ENCODE measurements at places on chromosomes 4 and X.

GRCh38 chrX:106069048-106069447, 30.5 kb upstream of the SERPINA7 start:
- no peak for DNase-seq

DNA sequence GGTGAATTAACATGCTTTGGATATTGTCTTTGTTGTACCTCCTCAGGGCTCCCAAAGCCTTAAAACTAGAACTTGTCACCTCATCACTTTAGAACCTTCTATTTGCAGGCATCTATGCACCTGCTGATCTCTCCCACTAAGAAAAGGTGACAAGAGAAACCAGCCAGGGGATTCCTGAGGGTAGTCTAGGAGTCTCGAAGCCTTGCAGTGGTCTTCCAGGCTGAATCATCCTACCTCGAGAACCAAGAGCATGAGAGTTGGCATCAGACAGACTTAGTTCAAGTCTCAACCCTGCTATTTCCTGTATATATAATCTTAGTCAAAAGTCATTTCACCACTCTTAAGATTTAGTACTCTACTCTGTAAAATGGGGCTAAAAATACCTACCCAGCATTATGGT, 29.6 kb downstream of the RTL5 start:
- DNase-seq: no peak

- no peak for DNase-seq
Observed at GRCh38 chrX:149004936-149005335, 500.2 kb downstream of the IDS start.

DNA sequence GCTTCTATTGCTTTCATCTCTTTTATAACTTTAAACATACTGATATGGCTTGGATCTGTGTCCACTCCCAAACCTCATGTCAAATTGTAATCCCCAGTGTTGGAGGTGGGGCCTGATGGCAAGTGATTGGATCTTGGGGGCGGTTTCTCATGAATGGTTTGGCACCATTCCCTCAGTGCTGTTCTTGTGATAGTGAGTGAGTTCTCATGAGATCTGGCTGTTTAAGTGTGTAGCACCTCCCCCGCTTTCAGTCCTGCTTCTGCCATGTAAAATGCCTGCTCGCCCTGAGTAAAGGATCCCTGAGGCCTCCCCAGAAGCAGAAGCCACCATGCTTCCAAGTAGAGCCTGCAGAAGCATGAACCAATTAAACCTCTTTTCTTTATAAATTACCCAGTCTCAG, 17.7 kb downstream of the MND1 start:
- DNase-seq: no peak

DNA sequence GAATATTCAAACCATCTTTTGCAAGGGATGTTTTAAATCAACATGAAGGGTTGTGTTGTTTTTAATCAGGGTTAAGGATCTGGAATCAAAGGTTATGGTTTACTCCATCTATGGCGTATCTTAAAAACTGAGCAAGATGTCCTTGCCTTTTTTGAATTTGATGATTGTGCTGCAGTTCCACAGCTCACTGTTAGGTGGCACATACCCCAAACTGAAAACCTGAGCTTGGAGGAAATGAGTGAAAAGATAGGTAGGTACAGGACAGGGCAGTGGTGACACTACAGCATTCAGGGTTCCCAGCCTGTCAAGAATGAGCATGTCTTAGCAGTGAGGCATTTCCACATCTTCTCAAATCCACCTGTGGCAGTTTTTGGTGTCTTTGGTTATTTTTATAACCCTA, 13.1 kb upstream of the EOLA1 start:
- no peak for DNase-seq

DNA sequence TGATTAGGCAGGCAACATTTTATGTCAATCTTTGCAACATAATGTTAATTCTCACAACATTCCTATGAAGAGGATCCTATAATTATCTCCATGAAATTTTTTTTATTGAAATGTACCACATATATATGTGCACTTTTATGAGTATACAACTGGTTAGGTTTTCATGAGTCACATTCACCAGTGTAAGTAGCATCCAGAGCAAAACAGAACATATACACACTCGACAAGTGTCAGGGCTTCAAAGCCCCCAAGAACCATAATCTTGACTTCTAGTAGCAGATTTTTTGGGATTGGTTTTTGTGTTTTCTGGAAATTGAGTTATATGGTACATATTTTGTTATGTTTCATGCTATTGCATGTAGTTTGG, 62.4 kb downstream of the ARHGAP10 start:
- no peak for DNase-seq

DNA sequence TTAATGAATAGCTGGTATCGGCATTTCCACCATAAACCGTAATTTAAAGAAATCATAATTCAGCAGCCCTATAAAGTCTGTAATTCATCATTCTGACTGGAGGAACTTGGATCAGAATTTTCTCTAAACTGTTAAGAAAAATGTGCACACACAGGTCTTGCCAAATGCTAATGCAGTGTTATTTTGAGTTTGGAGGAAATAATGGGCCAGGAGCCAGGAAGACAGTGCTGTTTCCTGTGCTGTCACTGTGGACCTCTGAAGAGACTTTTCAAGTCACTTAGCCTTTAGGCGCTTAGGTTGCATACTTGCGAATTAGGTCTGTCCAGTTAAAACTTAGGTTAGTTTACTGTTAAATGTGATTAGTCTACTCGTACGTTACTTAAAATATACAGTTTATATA, 137.5 kb upstream of the ANXA3 start:
- DNase-seq: no peak

DNA sequence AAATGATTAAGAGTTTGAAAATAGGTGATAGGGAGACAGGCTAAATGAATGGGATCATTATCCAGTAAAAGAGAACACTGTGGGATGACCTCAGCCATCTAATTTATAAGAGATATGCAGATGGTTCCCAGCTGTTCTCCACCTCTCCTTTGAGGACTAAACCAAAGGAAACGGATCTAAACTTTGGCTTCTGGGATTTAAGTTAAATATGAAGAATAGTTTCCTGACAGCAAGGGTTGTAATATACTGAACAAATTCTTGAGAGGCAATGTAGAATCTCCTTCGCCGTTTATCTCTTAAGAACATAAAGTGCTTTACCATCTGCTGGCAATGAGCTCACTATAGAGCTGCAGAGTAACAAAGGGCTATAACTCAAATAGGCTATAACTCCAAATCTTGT, 35.4 kb upstream of the HPGDS start:
- DNase-seq: no peak

DNA sequence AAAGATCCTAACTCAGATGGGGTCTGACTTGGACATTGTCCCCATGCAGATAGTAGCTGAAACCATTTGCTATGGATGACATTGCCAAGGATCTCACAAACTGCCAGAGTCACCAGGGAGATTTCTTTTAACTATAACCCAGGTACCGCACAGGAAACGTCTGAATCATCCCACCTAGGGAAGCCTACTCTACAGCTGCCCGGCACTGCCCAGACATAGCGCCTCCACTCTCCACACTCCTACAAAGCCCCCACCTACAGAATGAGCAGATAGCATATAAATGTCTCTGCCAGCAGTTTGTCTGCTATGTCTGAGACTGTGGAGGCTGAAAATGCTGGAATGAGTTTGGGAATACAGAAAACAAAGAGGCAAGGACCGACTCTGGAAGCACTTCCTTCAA, 32.3 kb downstream of the TRIM61 start:
- DNase-seq: no peak

- no peak for DNase-seq
Observed at GRCh38 chrX:4909348-4909747, 1195.9 kb upstream of the PRKX start.

- no peak for DNase-seq
Observed at GRCh38 chrX:56615282-56615681, 51.9 kb downstream of the UBQLN2 start.

- DNase-seq: no peak
Observed at GRCh38 chr4:154559494-154560418, 3.1 kb upstream of the FGB start.

DNA sequence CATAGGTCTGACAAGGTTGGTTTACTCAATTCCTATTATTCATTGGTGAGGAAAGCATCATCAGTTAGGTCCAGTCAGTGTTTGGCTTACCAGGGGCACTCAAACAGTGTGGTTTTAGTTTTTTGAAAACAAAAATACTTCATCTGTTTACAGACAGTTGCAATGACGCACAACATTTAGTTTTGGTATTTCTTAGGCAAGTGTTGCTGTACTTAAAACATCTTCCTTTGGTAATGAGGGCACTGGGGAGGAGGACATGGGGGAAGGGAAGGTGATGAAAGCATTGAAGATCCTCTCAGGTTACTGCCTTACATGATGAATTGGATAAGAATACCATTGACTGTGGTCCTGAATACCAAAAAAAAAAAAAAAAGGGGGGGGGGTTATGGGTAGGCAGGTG, 93.7 kb upstream of the MAOA start:
- no peak for DNase-seq

DNA sequence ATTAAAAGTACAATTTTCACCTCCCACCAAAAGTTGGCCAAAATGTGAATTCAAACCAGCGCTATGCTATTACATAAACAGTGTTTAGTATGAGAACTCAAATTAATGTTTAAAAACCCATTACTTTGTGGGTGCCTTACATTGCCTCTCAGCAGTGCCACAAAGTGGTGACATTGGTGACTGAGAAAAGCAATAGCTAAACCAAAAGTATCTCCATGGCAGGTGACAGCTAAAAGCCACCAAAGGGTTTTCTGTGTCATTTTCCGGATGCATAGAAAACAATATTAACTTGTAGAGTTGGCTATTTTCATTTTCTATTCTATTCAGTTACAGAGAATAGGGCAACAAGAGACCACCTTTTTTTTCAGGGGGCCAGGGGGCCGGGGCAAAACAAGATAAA, 261.2 kb downstream of the MAPK10 start:
- no peak for DNase-seq

DNA sequence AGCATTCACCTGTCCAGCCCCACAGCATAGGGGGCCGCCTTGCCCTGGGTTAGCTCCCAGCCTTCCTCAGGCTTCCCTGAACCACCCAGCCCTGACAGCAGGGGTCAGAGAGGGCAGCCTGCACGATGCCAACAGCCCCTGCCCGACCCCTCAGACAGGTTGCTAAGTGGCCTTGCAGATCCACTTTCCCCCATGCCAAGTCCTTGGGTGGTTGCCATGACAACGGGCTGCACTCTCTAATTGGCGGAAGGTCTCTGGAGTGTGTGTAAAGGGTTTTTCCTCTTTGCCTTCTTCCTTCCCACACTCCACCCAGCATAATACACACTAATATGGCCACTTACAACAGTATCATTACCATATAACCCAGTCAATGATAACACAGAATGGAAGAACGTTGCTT, 99.6 kb upstream of the AFAP1 start:
- DNase-seq: peak; percentile 47

- DNase-seq: no peak
Observed at GRCh38 chr4:140236654-140237169, 82.7 kb upstream of the MAML3 start.

DNA sequence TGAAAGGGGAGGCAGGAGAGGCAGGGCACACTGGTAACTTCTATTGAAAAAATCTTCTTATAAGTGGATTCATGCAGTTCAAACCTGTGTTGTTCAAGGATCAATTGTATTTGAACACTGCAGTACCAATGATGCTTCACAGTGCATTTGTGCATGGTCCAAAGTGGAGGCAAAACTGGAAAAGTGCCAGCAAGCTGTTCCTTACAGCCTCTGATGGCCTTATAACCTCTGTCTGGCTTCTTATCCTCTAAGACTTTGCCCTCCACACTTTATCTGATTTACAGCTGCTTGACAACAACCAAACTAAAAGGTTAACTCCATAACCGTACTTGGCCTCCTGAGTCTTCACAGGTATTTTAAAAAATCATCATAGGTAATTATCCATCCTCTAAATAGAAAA, 40.4 kb downstream of the MAGEB17 start:
- DNase-seq: no peak

DNA sequence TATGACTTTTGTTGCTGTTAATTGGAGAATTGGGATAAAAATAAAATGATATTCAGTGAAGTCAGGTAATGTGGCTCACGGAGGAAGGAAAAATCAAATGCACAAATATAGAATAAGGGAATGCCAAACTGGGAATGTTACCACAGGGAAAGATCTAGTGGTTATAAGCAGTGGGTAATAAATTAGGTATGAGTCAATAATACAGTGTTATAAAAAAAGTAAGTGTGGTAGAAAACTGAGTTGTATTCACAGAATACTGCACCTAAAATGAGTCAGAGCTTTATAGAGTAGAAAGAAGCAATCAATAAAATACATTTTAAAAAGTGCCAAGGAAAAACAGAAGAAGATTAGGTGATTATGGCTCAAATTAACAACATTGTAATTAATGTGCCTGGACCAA, 34.5 kb downstream of the INTS12 start:
- DNase-seq: no peak

- no peak for DNase-seq
Observed at GRCh38 chr4:46586566-46586965, 196.6 kb upstream of the GABRA2 start.

- no peak for DNase-seq
Observed at GRCh38 chr4:16006771-16007446, 43.9 kb upstream of the FGFBP2 start.

DNA sequence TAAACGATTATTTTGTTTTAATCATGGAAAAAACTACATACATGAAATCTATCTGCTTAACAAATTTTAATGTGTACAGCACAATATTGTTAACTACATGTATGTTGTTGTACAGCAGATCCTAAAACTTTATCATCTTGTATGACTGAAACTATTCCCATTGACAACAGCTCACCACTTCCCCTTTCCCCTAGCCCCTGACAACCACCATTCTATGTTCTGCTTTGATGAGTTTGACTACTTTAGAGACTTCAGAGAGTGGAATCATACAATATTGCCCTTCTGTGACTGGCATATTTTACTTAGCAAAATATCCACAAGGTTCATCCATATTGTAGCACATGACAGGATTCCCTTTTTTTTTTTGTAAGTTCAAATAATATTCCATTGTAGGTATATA, 185.9 kb downstream of the CFAP299 start:
- DNase-seq: no peak

- no peak for DNase-seq
Observed at GRCh38 chrX:15678339-15678738, 13.7 kb upstream of the CLTRN start.

GRCh38 chr4:151276787-151277562, at the start of gene PRSS48:
TSS of gene PRSS48 (plus strand) at chr4:151277161. CDS start at chr4:151277173, 12 bp downstream.
- peak; percentile 72 for DNase-seq

DNA sequence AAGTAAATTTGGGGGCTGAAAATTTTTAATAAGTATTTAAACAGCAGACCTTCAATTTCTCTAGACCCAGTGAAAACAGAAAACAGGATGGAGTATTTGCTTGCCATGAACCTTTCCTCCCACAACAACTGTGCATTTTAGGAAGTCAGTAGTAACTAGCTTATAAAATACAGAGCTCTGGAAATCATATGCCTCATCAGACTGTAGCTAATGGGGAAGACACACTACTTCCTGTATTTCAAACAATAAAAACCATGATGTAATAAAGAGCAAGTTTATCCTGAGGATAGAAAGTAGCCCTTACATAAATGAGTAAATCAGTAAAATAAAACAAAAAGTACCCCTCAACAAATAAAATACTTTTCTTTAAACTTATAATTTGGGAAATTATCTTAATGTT, 280.1 kb upstream of the ZFP42 start:
- no peak for DNase-seq

DNA sequence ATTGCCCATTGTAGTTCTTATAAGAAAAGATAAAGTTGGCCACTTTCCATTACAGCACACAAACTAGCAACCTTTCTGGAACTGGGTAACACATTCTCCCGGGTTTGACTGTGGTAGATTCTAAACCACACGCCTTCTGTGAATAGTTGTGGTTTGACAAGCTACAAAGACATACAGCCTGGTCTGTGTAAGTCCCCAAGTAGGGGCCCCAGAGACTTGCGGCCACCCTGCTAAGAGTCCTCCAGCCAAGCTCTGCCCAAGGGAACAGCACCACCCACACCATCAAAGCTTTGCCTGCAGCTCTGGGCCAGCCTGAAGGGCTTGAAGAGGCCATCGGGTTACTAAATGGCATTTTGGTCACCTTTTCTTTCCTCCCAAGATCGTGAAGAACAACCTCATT, 203.4 kb downstream of the MAML3 start:
- no peak for DNase-seq

Data from adrenal gland (tissue), 19 donors.